ENCODE measurements at places on chromosomes 4 and X.

DNA sequence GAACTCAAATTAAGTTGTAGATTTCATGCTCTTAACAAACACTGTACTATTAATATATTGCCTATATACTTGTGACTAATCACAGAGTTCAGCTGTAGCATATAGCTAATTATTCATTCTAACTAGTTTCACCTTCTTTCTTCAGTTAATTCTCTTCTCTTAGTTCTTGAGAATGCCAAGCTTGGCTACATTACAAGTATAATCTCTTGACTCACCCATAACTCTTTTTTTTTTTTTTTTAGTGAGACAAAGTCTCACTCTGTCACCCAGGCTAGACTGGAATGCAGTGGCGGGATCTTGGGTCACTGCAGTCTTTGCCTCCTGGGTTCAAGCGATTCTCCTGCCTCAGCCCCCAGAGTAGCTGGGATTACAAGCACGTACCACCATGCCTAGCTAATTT, 5.4 kb downstream of the KLHL5 start:
- no peak for DNase-seq

GRCh38 chr4:87073199-87074120, 138.6 kb downstream of the AFF1 start:
- DNase-seq, result no peak

- DNase-seq, result no peak
Observed at GRCh38 chr4:31236020-31236638, 516.0 kb downstream of the PCDH7 start.

DNA sequence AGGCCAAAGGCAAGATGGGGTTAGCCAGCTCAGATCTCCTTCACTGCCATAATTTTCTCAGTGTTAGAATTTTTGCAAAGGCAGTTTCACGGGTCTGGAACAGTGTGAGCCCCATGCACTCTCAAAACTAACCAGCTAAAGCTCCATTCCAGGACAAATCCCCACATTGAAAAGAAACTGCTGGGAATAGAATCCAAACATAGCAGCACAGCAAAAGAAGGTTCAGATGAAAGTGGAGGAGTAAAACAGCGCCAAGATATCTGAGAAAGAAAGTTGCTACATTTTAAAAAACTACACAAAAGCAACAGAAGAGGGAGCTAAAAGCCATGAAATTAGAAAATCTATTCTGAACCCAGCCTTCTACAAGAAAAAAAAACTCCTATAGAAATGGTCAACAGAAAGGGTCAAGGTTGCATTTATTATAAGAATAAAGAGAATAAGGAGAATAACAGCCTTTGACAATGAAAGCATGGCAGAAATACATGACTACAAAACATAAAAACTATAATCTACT, 39.6 kb upstream of the SLC7A3 start:
- no peak for DNase-seq

DNA sequence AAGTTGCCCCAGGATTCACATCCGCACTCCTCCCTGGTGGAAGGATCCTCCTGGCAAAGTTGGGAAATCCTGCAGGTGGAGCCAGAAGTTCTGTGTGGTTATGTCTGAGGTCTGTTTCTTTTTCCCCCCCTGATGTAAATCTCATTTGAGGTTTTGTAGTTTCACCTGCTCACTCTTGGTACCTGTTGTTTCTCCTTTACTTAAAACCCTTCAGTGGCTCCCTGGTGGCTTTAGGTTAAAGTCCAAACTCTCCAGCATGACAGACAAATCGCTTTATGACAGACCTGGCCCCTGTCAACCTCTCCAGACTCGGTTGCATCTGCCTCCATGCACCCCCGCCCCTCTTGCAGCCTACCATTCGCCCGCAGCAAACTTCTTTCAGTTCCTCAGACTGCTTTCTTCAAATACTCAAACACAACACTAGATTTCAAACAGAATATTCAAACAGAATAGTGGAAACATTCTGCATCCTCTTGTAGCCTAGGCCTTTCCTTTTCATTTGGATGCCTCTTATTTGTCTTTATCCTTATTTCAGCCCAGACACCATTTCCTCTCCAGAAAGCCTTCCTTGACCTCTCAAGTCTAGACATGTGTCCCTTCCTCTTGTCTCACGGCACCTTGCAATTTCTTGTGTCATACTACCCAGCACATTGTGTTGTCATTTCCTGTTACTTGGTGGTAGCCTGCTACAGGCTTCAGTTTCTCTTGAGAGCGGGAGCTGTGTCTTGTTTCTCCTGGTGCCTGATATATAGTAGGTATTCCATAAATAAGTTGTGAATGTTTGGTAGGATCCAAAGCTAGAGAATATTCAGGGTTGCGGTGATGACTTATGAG, 24.8 kb downstream of the IL13RA1 start:
- DNase-seq, result peak; percentile 14

DNA sequence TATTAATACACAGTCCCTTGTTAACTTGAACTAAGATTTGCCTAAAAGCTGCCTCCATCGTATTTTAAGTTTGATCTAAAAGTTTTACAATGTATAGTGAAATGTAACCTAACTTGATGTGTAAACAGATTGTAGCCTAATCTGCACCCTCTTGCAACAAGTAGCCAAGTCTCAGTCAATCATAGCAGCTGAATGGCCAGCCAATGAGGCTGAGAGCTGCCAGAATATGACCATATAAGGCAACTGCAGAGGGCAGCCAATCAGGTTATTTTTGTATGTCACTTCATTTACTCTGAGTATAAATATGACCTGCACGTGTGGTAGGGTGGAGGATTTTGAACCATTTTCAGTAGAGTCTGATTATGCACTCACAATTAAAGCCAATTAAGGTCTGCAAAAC, 51.2 kb upstream of the SPANXN3 start:
- DNase-seq, result no peak

GRCh38 chr4:1383728-1384591, 22.3 kb downstream of the NKX1-1 start:
- no peak for DNase-seq

DNA sequence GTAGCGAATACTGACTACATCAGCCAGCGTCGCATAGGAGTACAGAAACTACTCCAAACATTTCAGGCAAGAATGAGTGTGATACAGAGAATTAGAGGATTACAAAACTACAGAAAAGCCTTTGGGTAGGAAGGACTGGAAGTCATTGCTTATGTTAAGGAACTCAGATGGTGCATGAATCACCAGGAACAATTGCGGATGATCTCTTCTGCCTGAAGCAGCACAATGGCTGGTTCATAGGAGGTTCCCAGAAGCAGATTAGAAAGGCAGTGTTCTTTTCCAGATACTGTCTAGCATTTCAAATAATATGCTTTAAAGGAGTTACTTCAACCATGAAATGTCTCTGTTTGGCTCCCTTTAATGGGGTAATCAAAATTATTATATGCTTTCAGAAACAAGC, 42.5 kb upstream of the MAP9 start:
- DNase-seq, result no peak

DNA sequence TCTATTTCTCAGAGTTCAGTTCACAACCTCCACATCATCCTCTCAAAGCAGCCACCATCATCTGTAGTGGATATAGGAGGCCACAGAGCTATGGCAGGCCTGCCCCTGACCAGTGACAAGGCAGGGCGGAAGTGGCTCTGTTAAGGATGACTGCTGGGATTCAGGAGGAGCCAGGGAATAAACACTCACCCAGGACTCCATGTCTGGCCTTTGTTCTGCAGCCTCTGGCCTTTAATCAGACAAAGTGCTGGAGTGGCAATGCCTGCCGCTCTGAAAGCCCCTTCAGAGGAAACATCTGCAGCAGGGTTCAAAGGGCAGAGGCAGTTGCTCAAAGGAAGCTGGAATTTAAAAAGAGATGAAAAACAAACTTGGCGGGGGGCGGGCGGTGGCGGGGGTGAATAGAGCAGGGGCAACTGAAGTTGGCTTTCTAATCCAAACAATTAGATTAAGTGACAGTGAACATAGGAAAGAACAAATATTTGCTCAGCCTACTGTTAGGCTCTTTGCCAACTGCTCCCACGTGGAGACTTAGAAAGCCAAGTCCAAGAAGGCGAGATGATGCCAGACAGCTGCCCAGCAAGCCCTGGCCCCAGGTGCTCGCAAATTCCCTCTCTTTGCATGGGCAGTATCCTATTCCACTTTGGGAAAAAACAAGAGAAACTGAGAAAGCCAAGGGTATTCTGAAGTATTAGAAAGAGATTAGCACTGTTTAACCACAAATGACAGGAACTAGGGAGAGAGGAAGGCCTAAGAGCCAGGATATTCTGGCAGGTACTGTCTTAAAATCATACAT, 5.5 kb downstream of the MPP1 start:
- no peak for DNase-seq

- no peak for DNase-seq
Observed at GRCh38 chr4:183356173-183356830, 34.1 kb upstream of the CLDN24 start.

GRCh38 chr4:152259866-152260265, 276.0 kb downstream of the FBXW7 start:
- DNase-seq, result no peak

- DNase-seq, result no peak
Observed at GRCh38 chr4:156523492-156523891, 448.1 kb downstream of the PDGFC start.

DNA sequence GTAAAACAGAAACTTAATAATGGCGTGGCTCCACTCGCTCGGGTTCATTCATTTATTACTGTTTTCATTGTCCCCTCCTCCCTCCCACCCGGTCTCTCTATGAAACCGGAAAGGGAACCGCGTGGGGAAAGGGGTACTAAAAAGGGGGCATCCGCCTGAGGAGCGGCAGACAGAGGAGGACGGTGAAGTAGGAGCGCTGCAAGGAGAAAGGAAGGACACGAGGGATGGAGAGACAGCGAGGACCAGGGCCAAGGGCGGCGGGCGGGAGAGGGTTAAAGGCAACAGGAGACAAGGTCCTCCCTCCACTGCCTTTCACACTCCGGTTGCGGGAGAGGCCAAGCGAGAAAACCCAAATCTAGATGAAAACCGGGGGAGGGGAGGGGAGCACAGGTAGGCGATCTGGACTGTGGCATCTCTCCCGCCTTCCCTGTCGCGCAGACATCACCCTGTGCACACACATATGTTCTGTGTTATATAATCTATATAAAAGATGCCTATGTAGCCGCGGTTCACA, 829 bp downstream of the ELOVL6 start:
- peak; percentile 27 for DNase-seq

- DNase-seq, result no peak
Observed at GRCh38 chrX:12488771-12489170, 302.4 kb upstream of the PRPS2 start.

GRCh38 chrX:118945921-118946320, 28.5 kb upstream of the LONRF3 start:
- no peak for DNase-seq

GRCh38 chr4:7654550-7655445, 220.1 kb upstream of the PSAPL1 start:
- DNase-seq, result no peak

GRCh38 chr4:10722957-10723356, 38.4 kb upstream of the CLNK start:
- no peak for DNase-seq

- DNase-seq, result no peak
Observed at GRCh38 chr4:125489952-125490690, 175.4 kb downstream of the FAT4 start.

DNA sequence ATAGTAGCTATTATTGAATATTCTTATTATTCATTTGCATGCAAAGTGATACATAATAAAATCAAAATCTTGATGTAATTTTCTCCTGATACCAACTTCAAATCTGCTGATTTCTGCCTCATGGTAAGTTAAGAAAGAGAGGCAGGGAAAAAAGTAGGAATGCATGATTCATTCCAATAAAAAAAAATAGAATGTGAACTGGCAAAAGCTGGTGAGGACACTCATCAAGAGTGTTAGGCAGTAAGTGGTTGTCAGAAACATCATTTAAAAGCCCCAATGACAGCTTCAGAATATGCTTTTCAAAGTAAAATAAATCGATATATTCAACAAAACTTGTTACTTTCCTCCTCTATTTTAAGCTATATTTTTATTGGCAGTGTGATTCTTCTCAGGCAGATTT, 979.1 kb downstream of the TECRL start:
- DNase-seq, result no peak

GRCh38 chrX:73728602-73729001, 165.6 kb downstream of the CHIC1 start:
- DNase-seq, result no peak

GRCh38 chrX:2451501-2452316, 49.1 kb downstream of the DHRSX start:
- DNase-seq, result no peak

- no peak for DNase-seq
Observed at GRCh38 chr4:6887591-6888371, 21.8 kb upstream of the TBC1D14 start.

DNA sequence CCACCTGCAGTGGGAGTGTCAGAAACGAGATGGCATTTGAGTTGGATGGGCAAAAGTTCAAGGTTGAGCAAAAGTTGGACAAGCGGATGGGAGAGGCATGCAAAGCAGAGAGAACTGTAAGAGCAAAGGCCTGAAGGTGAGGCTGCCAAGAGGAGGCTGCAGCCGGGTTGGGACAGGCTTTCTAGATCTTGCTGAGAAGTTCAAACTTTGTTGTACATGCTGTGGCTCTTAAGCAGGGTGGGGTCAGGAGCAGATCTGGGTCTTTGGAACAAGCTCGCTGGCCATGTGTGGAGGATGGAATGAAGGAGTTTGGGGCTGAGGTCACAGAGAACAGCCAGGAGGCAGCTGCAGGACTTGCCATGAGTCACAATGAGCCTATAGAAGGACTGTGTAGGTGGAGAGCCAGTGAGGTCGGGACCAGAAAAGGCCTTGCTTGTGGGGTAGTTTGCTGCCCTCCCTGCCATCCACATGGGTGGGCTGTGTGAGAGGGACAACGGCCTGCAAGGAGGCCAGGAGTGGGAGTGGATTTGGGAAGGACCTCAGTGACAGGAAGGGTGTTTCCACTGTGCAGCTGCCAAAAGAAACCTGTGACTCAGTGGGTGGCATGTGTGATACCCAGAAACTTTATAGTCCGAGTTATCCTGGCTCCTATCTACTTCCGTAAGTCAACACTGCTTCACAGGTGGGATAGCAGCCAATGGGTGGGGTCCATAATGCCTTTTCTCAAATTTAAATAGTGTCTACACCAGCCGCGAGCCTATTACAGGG, 210.4 kb downstream of the MID1IP1 start:
- DNase-seq, result no peak

DNA sequence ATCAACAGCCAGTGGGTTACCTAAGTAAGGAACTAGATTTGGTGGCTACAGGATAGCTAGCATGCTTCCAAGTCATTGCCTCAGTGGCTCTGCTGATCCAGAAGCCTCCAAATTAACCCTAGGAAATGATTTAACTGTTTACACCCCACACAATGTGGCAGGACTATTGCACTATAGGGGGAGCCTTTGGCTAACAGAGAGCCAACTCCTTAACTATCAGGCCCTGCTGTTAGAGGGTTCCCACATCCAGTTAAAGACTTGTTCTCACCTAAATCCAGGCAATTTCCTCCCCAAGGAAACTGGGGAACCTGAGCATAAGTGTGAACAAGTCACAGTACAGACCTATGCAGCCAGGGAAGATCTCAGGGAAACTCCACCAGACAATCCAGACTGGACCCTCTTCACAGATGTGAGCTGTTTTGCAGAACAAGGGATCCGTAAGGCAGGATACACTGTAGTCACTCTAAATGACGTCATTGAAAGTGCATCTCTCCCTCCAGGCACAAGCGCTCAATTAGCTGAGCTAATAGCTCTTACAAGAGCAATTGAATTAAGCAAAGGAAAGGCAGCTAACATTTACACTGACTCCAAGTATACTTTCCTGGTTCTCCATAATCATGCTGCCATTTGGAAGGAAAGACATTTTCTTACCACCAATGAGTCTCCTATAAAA, 185.3 kb upstream of the SPOCK3 start:
- no peak for DNase-seq
